DMS 273 treated with DMSO at 0.1 percent for 48 hours (cell line): ENCODE measurements at places on chromosomes 7 and 10.

DNA sequence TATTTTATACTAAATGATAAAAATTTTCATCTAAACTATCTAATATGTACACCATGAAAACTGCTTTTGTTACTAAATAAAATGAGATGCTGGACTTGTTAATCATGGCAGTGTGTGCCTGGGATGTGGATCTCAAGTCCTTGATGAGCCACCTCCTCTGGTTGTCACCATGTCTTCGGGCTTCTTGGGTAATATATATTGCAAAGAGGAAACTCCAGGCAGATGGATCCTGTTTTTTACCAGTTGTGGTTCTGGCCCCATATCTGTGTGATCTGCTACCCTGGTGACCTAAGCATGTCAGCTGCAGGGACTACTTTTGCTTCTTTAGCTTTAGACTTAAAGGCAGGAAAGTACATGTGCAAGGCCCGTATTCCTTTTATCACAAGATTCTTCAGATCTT lies 46.2 kb downstream of the TMEM60 start:
- no peak for DNase-seq

DNA sequence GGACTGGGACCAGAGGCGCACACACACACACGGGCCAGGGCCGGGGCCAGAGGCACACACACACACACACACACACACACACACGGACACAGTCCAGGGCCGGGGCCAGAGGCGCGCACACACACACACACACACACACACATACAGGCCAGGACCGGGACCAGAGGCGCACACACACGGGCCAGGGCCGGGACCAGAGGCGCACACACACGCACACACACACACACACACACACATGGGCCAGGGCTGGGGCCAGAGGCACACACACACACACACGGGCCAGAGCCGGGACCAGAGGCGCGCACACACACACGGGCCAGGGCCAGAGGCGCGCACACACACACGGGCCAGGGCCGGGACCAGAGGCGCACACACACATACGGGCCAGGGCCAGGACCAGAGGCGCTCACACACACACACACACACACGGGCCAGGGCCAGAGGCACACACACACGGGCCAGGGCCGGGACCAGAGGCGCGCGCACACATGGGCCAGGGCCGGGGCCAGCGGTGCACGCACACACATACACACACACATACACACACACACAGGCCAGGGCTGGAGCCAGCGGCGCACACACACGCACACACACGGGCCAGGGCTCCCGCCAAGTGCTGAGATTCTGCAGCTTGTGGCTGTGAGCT lies 268.8 kb downstream of the ELFN1 start:
- DNase-seq, result no peak

- DNase-seq, result no peak
These were observed 9.0 kb upstream of the FKBP9 start for GRCh38 chr7:32948202-32948601.

DNA sequence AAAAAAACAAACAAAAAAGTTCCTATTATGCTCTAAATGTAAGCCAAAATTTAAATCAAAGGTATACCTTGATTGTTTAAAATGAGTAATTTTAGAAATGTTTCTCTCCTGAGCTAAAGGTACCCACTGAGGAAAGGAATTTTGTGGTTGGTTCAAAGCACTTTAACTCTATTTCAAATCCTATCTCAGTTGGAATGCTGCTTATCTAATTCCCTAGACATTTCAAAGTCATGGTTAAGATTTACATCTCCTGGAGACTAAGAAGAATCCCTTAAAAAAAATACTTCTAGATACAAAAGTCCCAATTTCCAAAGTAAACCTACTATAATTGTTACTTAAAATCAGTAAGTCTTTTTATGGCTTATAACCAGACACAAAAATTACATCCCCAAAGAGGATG lies 830.7 kb downstream of the GRID1 start:
- DNase-seq, result no peak

- DNase-seq, result no peak
These were observed 77.1 kb upstream of the DUSP5 start for GRCh38 chr10:110420401-110421193.

DNA sequence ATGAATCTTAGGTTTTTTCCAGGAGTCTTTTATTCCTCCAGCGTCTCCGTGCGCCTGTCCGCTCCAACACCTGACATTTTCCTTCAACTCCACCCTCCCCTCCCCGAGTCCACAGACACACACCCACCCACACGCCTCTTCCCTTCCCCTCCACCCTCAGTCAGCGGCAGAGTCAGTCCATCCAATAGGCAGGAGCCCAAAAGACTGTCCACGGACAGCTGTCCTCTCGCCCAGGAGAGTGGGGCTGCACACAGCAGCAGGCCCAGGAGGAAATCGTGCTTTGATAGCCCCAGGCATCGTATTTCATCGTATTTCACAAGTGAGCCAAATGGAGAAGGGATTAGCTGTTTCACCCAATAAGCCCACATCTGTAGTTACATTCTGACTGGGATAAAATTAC lies 285.1 kb downstream of the ZEB1 start:
- peak; percentile 83 for DNase-seq
